NCI-H2171 treated with DMSO at 0.1 percent for 48 hours (cell line): ENCODE measurements at places on chromosomes 5 and 9.
A peak's percentile ranks its signal among the peaks of the same experiment; 100 is the strongest.

- DNase-seq = no peak
These were observed 3.4 kb upstream of the PDGFRB start for GRCh38 chr5:150159031-150159430.

DNA sequence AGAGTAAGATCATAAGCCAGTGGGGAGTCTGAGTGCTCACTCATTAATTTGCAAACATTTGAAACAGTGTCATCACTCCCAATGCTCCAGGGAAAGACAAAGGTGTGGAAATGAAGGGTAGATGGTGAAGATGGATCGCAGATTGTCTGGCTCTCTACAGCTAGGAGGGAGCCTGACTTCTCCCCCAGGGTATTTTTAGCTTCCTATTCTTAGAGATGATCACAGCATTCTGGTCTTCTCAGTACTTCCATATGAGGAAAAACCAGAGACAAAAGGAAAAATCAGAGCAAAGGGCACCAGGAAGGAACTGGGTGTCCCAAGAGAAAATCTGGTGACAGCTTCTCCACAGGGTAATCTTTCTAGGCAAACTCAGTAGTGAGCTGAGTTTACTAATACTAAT lies 401.9 kb upstream of the GRIA1 start:
- DNase-seq = no peak

- DNase-seq = no peak
These were observed 4.1 kb downstream of the AIF1L start for GRCh38 chr9:131100445-131100844.

DNA sequence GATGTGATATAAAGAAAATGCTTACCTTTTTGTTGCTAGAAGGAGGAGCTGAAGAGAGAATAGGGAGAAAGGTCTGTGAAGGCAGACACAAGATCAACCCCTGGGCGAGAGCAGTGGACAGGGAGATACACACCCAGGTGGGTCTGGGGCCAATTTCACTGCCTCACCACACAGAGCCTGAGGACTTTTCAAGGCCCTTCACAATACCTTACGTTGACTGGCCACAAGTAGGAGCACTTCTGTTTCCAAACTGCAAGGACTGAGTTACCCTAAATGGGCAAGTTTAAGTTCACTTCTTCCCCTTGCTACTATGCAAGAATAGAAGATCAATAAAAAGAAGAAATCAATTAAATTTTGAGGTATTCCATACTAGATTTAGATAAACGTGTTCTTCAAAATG lies 174.5 kb upstream of the SLC12A2 start:
- DNase-seq = peak; percentile 3

DNA sequence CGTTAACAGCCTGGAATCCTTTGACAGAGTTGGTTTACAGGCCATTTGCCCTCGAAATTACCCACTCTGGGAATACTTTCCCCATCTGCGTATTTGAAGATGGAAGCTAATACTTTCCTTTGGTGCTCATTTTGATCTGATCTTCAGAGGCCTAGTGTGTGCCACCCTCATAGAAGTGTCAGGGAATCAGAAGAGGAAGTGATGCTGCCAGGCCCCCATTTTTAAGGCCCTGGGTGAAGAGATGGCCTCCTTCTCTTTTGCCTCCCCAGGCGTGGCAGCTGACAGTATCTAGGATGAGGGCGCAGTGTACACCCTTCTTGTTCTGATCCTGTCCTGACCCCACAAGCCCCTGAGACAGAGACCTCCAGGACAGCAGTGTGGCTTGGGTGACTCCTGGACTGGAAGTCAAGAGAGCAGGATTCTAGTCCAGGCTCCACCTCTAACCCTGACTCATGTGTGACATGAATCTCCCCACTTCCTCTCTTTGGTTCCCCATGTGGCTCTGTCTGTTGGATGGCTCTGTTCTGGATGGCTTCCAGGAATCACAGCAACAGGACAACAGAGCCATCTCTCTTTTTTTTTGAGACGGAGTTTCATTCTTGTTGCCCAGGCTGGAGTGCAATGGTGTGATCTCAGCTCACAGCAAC lies 27.8 kb downstream of the CSF1R start:
- DNase-seq = no peak

GRCh38 chr9:19408316-19408692 lies 505 bp upstream of the ACER2 start:
- no peak for DNase-seq

GRCh38 chr5:140356853-140357725 lies 2.9 kb upstream of the SLC4A9 start:
- no peak for DNase-seq

DNA sequence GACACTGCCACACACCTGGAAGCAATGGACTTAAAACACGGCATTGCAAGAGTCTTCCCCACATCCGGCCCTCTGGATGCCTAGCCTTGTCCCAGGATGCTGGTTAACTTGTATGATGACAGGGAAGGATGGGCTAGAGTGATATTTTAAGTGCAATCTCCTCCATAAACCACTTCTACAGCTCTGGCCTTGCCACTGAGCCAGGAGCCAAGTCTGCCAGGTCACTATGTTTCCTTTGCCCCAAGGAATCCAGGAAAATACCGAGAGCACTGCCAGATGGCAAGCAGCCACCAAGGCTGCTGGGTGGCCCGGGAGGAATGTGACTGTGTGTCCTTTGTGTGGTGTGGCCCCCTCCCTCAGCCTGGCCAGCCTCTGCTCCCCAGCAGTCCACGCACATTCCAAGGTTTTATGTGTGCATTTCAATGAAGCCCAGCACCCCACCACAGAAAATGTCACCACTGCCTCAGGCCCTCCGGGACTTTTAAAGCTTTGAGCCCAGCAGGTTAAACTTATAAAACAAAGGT lies 106.0 kb downstream of the FRMD3 start:
- no peak for DNase-seq

- no peak for DNase-seq
These were observed 76.5 kb upstream of the IL7R start for GRCh38 chr5:35780236-35780635.

DNA sequence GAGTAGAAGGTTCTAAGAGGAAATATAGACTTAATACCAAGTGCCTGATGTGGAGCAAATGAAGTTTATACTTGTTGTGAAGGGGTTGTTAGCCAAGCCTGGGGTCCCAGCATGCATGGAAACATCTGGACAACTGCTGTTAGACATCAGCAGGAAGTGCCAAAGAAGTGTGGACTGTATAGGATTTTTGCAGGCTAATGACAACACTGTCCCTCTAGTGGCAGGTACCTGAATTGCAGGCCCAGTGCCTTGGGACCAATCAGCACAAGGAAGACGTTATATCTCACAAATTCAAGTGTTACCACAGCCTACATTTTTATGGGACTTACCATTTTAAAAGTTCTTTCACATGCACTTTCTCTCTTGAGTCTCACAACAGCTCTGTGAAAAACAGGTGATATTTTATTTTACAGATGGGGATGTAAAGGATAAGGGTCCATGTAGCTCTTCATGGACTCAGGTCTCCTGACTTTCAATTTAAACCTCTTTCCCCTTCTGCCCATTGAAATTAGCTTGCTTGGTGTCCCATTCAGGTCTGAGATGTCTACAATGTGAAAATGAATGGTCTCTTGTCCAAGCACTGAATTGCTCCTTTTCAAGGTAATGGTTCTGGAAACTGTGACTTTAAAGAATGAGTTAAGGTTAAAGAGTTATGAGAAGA lies 89.0 kb upstream of the MAP1B start:
- no peak for DNase-seq
